ENCODE measurements at places on chromosomes 16 and 17.
A peak's percentile ranks its signal among the peaks of the same experiment; 100 is the strongest.

DNA sequence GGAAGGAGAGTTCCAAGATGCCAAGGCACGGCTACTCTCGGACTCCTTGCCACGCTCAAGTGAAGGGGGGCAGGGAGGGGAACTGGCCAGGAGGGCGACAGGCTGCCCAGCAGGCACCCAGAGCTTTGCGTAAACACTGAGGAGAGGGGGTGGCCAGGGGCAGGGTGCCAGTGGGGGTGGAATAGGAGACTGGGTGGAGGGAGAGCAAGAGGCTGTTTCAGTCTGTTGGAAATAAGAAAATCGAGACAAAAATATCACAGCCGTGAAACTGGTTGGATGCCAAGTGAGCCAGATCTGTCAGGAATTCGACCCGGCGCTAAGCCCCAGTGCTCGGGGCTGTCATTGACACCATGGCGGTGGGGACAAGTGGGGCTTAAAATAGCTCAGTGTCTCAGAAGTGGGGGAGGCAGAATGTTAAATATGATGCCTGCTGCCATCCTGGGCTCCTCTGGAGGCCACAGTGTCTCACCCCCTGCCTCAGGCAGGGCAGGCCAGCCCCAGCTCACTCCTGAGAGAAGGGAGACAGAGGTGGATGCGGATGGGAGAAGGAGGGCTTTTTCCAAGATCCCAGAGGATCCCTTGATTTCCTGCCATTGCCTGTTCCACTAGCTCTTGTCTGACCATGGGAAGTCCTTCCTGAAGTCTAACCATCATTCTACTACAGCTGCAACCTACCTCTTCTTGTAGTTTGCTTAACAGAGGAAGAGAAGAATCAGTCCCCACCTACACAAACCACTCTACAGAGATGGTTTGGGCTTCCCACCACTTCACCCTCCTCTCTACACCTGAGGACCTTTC lies 9.5 kb downstream of the PNMT start:
- no peak for DNase-seq

GRCh38 chr17:42097691-42098631 lies at the start of gene ZNF385C:
ZNF385C (minus strand) TSS chr17:42098473; CDS start chr17:42063056, 35,417 bp downstream.
- DNase-seq: no peak

- no peak for DNase-seq
Measured at GRCh38 chr16:68860978-68861892, 17.9 kb downstream of the TANGO6 start.

DNA sequence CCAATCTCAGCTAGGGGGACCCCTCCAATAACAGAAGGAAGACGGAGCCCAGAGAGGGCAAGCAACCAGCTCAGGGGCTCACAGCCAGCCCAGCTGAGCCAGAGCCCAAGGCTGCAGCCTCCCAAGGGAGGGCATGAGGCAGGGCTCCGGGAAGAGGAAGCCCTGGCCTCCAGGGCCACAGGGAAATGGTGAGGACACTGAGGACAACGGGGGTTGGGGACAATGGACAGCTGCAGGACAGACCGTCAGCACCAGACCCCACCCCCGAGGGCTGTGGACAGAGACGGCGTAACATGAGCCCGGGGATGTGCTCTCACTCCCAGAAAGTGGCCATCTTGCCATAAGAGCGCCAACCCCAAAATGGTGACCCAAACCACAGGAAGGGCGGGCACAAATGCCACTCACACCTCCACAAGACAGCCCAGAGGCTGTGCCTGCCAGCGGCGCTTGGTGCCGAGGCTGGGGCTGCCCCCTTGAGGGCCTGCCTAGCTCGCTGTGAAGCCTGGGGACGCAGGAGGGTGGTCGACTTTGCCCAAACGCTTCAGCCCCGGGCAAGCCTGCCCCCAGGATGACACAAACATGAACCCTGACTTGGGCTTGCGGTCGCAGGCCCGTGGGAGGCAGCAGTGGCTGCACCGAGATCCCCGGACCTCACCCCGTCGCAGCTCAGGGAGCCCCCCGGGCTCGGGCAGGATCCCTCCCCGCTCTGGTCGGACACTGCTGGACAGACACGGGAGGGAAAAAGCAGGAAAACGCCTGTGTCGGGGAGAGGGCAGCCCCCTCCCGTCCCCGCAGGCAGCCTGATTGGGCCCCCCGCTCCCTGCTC lies 10.5 kb downstream of the PIMREG start:
- no peak for DNase-seq

DNA sequence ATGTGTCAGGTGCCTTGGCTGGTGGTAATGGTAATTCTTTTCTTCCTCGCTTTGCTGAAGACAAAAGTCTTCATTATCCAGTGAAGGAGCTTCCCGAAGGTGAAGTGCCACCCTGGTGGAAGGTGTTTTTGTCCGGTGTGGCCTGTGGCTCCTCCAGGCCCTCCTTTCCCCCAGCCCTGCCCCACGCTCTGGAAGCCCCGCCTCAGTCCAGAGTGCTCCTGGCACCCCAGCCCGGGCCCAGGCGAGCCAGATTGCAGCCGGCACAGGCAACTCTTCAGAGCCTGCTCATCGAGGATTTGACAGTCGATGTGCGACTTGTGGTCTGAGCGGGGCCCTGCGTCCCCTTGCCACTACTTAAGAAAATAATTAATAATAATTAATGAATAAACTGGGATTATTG lies 93.7 kb downstream of the MGAT5B start:
- no peak for DNase-seq

DNA sequence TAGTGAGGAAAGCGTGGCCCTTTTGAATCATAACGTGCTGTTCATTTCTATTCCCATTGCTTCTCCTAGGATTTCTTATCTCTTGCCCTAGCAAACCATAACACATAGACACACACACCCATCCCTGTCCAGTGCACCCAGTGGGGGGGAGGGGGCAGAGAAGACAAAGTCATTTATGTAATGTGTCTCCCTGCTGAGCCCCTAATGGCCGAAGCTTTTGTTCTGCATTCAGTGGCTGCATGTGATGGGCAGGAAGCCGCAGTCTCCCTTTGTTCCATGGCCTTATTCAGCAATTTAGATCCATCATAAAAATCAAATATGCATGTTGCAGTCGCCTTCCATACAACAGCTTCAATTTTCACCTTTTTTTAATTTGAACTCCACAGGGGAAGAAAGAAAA lies 325.4 kb downstream of the ZFHX3 start:
- DNase-seq: no peak

GRCh38 chr17:80876950-80877728 lies 114.5 kb upstream of the CHMP6 start:
- DNase-seq: peak; percentile 64

DNA sequence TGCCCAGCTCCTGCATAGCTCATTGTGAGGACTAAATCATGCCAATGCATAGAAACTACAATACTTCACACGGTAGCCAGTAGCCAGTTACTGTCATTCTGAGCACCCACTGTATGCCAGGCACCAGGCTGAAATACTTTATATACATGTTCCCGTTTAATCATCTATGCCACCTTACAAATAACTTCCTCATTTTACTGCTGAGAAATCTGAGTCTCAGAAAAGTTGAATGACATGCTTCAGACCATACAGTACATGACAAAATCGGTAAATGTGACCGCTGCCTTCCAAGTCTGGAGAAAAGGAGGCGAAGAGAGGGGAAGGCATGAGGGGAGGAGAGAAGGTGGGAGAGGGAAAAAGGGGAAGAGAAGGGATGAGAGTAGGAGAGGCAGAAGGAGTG lies 9.2 kb upstream of the TLCD3B start:
- DNase-seq: no peak

DNA sequence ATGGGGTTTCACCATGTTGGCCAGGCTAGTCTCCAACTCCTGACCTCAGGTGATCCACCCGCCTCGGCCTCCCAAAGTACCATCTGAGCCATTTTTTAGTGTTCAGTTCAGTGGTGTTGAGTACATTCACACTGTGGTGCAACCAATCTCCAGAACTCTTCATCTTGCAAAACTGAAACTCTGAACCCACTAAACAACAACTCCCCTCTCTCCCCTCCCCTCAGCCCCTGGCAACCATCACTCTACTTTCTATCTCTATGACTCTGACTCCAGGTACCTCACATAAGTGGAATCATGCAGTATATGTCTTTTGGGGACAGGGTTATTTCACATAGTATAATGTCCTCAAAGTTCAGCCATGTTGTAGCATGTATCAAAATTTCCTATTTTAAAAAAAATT lies 18.7 kb upstream of the MAPK3 start:
- DNase-seq: no peak

- DNase-seq: no peak
Measured at GRCh38 chr17:63365366-63366240, 80.5 kb downstream of the CYB561 start.

- DNase-seq: no peak
Measured at GRCh38 chr16:2471016-2471652, at the start of gene NTN3. NTN3 (plus strand) TSS chr16:2471297; CDS start chr16:2471702, 405 bp downstream.

DNA sequence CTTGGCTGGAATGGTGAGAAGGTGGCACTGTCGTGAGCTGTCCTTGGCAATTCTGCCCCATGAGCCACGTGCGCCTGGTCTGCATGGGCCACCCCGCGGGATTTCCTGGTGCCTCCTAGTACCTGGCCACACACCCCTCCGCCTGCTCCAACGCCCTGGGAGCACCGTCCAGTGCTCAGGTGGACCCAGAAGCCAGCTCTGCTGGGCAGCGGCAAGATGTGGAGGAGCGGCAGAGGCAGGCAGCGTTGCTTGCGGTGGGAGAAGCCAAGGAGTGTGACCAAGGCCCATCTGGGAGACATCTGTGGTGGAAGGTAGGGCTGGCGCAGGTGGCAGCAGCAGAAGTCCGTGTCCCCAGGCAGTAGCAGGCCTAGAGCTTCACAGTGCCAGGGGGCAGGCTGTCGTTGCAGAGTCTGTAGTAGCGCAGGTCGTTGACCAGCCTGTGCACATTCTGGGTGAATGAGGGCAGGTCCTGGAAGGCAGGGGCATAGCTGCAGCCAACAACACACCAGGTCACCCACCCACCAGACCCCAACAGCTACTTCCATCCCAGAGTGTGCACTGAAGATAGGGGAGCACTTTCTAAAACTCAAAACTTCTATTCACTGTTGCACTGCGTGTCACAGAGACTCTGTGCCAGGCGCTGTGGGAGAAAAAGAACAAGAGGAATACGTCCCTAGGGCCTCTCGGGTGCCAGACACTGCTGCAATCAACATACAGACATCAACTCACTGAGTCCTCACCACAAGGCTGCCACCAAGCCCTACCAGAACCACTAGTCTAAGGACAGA lies 34.9 kb upstream of the GSG1L start:
- DNase-seq: no peak

- DNase-seq: no peak
Measured at GRCh38 chr16:1181404-1182315, 28.8 kb downstream of the CACNA1H start.

DNA sequence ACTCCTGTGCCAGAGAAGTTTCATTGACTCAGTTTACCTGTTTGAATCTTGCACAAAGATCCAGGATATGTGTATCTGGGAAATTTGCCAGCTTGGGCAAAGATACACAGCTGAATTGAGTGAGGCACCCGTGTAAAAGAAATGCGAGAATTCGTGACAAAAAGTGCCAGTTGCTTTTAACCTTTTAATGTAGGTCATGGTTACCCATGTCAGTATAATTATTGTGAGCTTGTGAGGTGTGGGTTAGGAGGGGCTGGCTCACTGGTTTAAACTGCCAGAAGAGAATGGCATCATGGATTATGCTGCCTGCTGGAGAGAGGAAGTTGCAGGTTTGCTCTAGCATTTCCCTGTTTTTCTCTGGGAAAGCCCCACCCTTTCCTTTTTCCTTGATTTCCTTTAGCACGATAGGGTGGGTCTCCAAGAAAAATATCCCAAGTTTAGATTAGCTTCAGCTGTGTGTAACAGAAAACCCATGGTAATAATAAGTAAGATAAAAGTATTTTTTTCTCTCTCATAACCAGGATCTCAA lies 24.8 kb upstream of the NDRG4 start:
- DNase-seq: no peak

- no peak for DNase-seq
Measured at GRCh38 chr17:49197346-49197998, 12.9 kb downstream of the GNGT2 start.

DNA sequence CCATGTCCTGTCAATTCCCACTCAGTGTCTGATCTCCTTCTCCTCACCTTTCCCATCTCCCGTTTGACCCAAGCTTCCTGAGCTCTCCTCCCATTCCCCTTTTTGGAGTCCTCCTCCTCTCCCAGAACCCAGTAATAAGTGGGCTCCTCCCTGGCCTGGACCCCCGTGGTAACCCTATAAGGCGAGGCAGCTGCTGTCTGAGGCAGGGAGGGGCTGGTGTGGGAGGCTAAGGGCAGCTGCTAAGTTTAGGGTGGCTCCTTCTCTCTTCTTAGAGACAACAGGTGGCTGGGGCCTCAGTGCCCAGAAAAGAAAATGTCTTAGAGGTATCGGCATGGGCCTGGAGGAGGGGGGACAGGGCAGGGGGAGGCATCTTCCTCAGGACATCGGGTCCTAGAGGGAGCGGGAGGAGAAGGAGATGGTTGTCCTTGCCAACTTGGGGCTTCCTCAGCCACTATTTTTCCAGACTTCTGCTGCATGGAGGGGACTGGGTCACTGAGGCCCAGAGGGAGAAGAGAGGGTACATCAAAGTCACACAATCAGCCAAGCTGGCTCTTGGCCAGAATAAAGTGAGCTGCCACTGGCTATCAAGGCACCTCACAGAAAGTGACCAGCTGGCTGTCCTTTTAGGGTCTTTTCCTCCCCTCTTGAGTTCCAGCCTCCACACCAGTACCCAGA lies 1.9 kb upstream of the TBC1D10B start:
- no peak for DNase-seq

DNA sequence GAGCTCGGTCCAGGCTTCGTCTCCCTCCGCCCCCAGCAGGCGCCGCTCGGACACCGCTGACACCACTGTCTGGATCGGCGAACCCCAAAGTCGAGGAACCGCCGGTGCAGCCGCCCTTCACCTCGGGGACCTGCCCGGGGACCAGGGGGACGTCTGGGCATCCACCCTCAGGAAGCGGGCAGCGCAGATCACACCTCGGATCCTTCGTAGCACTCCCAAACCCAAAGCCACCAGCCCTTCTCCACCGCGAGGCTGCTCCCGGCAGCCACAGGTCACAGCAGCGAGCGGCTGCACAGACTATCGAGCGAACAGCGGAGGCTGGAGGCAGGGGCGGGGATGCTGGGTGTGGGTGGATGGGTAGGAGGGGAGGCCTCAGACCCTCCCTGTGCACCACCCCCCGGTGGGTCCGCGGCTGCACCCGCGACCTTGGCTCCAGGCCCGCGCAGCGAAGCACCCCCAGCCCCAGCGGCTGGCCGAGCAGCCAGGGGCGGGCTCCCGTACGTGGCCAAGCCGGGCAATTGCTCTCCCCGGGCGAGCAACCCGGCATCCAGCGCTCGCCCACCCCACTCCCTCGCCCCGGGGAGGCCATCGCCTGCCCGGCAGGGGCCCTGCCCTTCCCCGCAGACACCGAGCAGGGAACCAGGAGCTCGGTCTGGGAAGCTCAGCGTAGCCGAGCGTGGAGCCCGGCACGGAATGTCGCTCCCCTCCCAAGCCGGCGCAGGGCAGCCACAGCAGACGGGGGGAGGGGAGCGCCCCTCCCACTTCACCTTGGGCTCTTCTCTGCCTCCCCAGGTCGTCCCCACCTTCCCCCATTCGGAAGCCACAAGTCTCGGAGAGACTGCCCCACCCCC lies 1.0 kb downstream of the SDK2 start:
- DNase-seq: no peak

- DNase-seq: no peak
Measured at GRCh38 chr17:55398689-55399088, 22.9 kb downstream of the MMD start.

Measured in activated CD8-positive, alpha-beta memory T cell treated with anti-CD3 and anti-CD28 coated beads for 48 hours (primary cell).